ENCODE measurements at places on chromosomes 2 and 18.

DNA sequence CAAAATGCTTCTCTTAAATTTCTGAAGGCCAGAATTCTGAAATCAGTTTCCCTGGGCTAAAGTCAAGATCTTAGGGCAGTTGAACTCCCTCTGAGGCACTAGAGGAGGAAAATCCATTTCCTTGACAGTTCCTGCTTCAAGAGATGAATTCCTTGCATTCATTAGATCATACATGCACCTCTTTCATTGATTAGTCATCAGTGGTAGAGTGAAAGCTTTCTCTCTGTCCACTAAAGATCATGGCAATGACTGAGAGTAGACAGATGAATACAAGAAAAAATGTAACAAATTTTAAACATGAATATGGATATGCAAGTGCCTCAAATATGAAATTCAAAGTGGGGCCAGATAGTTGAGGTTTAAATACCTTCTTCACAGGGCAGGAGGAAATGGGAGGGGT lies 693.4 kb upstream of the TMEFF2 start:
- H3K36me3 ChIP-seq, result no peaks in the 10 kb centered on the region
- no peak overlapping the region for H3K27ac ChIP-seq
- H3K27me3 ChIP-seq, result no peaks in the 10 kb centered on the region
- no peaks in the 10 kb centered on the region for H3K4me1 ChIP-seq
- no peak overlapping the region for H3K4me3 ChIP-seq
- DNase-seq, result no peak

GRCh38 chr2:180063494-180064092 lies 56.5 kb upstream of the CWC22 start:
- no peaks in the 10 kb centered on the region for H3K27me3 ChIP-seq
- H3K4me3 ChIP-seq, result no peak overlapping the region
- no peaks in the 10 kb centered on the region for H3K36me3 ChIP-seq
- H3K4me1 ChIP-seq, result no peaks in the 10 kb centered on the region
- no peak overlapping the region for H3K27ac ChIP-seq
- DNase-seq, result no peak

DNA sequence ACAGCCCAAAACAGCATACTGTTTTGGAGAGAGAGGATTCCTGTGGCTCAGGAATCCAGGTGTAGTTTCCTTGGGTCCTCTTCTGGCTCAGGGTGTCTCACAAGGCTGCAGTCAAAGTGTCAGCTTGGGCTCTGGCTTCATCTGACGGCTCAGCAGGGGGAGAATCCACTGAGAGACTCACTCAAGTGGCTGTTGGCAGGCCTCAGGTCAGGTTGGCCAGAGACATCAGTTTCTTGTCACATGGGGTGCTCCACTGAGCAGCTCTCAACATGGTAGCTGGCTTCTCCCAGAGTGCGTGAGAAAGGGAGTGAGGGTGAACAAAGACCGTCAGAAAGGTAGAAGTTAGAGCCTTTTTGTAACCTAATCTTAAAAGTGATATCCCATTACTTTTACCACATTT lies 168.4 kb downstream of the SOCS6 start:
- no peak overlapping the region for H3K27ac ChIP-seq
- no peaks in the 10 kb centered on the region for H3K27me3 ChIP-seq
- no peak overlapping the region for H3K4me3 ChIP-seq

- H3K4me3 ChIP-seq, result no peak overlapping the region
- no peaks in the 10 kb centered on the region for H3K4me1 ChIP-seq
- H3K36me3 ChIP-seq, result no peaks in the 10 kb centered on the region
- no peaks in the 10 kb centered on the region for H3K27me3 ChIP-seq
- H3K27ac ChIP-seq, result no peak overlapping the region
- no peak for DNase-seq
Observed at GRCh38 chr2:149057401-149057800, 18.9 kb downstream of the LYPD6B start.

DNA sequence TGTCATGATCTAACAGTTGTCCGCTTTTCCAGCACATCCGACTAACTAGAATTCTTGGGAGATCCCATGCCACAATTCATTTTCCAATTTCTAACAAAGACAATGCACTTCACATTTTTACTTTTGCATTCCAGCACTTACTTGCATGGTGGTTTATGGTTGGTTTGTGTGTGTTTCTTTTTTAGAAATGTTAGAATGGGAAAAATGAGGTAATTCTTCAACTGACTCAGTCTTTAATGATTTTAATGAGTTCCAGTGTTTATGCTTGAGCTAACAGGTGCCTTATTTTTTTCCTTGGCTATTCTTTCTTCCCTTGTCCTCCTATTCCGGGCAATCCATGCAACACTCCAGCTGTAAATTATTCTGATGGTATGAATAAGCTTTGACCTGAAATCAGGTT lies 46.4 kb downstream of the SLC8A1 start:
- peaks cover 7% of the 10 kb centered on the region for H3K4me1 ChIP-seq
- H3K4me3 ChIP-seq, result no peak overlapping the region
- no peak overlapping the region for H3K27ac ChIP-seq
- H3K36me3 ChIP-seq, result no peaks in the 10 kb centered on the region
- H3K27me3 ChIP-seq, result no peaks in the 10 kb centered on the region
- DNase-seq, result no peak

DNA sequence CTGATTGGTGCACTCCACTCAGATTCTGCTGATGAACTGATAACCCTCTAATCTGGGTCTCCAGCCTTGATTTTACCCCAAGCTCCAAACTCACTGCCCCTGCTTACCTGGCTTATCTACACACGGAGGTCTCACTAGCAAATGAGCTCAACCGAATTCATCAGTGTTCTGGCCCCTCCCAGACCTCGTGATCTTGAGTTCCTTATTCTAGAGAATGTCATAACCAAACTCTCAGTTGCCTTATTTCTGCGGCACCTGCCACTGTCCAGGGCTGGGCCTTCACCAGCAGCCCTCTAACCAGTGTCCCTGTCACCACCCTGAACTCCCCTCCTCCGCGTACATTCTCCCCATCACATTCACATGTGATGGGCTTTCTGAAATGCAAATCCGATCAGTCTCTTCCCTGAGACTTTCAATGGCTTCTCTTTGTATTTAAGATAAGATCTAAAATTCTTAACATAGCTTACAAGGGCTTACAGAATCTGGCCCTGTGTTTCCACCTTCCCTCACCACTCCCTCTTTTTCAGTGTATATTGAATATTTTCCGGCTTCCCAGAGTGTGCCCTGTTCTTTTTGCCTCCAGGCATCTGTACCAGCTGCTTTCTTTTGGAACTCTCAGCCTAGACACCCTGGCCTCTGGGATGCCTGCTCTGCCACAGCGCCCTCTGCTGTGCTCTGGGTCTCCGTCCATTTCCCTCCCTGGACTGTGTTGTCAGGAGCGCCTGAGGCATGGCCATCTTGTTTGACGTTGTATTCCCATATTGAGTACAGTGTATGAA lies 31.1 kb downstream of the NAB1 start:
- no peak overlapping the region for H3K27ac ChIP-seq
- H3K4me3 ChIP-seq, result no peak overlapping the region
- peaks cover 36% of the 10 kb centered on the region for H3K4me1 ChIP-seq
- no peaks in the 10 kb centered on the region for H3K27me3 ChIP-seq
- no peaks in the 10 kb centered on the region for H3K36me3 ChIP-seq

- H3K36me3 ChIP-seq, result no peaks in the 10 kb centered on the region
- H3K4me1 ChIP-seq, result no peaks in the 10 kb centered on the region
- no peak for DNase-seq
- H3K27me3 ChIP-seq, result no peaks in the 10 kb centered on the region
- no peak overlapping the region for H3K27ac ChIP-seq
Observed at GRCh38 chr2:195477248-195477995, 179.6 kb upstream of the SLC39A10 start.

All from heart left ventricle (tissue), 16 donors.